SK-N-SH (cell line): ENCODE measurements at places on chromosomes 1 and 21. TPM values are rescaled to one million over a fixed set of nuclear protein-coding genes. Genes with fewer than 3 reads are reported as not detected.

Gene CATSPERE
- 0.30 and 0.54 TPM in 2 replicates for polyA plus RNA-seq

Gene KMO
- polyA plus RNA-seq: not detected in 2 replicates

Gene PHGDH
- polyA plus RNA-seq: 30.2 and 30.9 TPM in 2 replicates

Gene NCSTN
- polyA plus RNA-seq: 165 and 226 TPM in 2 replicates

GRCh38 chr1:53892911-53893310 is 1.1 kb upstream of the DIO1 start:
- H3K4me3 ChIP-seq: no peak overlapping the region
- no peaks in the 10 kb centered on the region for H3K4me1 ChIP-seq
- DNase-seq: no peak
- H3K36me3 ChIP-seq: no peaks in the 10 kb centered on the region

Gene KLHDC8A
- polyA plus RNA-seq: 0.02 and 0.03 TPM in 2 replicates

DNA sequence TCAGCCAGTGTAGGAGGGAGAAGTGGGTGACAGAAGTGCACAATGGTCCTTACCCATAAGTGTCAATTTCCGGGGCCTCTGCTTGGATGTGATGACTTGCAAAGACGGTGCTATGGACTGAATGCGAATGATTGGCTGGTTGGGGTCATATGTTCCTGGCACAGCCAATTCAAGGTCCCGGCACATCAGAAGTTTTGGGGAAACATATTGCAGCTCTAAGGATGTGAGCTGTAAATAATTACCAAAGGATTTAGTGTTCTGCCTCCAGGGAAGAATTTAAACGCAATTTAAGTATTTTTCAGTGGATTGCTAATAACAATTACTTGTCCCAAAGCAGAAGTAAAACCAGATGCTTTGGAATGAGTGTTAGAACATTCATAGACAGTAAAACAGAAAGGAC is 26.9 kb upstream of the EXOSC10 start:
- no peaks in the 10 kb centered on the region for H3K27me3 ChIP-seq
- H3K4me1 ChIP-seq: no peaks in the 10 kb centered on the region
- H3K4me3 ChIP-seq: no peak overlapping the region

Gene SLAMF1
- not detected in 2 replicates for polyA plus RNA-seq

Gene NMNAT2
- 0.06 and 0.07 TPM in 2 replicates for polyA plus RNA-seq

DNA sequence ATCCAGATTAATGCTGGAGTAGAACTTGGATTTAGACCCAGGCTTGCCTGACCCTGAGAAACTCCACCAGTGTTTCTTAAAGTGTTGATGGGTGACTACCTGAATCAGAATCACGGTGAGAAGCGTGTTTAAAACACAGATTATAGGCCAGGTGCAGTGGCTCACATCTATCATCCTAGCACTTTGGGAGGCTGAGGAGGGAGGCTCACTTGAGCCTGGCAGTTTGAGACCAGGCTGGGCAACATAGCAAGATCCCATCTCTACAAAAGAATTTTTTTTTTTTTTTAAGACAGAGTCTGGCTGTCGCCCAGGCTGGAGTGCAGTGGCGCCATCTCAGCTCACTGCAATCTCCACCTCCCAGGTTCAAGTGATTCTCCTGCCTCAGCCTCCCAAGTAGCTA is 56.3 kb upstream of the TENT5B start:
- no peak for DNase-seq
- no peak overlapping the region for H3K4me3 ChIP-seq
- H3K27ac ChIP-seq: no peak overlapping the region
- H3K4me1 ChIP-seq: no peaks in the 10 kb centered on the region
- H3K27me3 ChIP-seq: no peaks in the 10 kb centered on the region
- no peaks in the 10 kb centered on the region for H3K36me3 ChIP-seq

- no peaks in the 10 kb centered on the region for H3K27me3 ChIP-seq
- no peak for DNase-seq
- H3K4me1 ChIP-seq: 0 out of 2 replicates have a peak, but pooled peaks cover 9% of the 10 kb centered on the region
- no peaks in the 10 kb centered on the region for H3K36me3 ChIP-seq
Observed at GRCh38 chr1:202158810-202159533, 1.4 kb downstream of the PTPN7 start.

Gene GBP4
- polyA plus RNA-seq: 0.02 TPM in 1 of 2 replicates, not detected in the other

DNA sequence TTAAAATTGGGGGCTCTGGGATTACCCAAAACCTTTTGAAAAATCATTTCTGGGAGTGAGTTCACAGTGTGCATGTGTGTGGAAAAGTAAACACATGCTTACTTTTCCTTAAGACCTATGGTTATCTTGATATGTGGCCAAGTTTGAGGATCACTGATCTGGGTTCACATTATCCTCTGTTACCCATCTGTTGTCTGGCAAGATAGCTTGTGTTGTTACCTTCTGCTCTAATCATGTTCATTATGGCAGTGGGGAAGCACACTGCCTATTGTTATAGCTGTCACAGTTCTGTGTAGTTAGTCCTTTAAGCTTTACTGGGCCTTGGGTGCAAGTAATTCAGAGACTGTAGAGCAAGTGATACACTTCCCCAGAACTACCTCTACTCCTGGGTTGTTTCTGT is 5.0 kb downstream of the CTBS start:
- no peak overlapping the region for H3K27ac ChIP-seq
- H3K4me3 ChIP-seq: no peak overlapping the region
- DNase-seq: no peak
- peaks cover 11% of the 10 kb centered on the region for H3K4me1 ChIP-seq

DNA sequence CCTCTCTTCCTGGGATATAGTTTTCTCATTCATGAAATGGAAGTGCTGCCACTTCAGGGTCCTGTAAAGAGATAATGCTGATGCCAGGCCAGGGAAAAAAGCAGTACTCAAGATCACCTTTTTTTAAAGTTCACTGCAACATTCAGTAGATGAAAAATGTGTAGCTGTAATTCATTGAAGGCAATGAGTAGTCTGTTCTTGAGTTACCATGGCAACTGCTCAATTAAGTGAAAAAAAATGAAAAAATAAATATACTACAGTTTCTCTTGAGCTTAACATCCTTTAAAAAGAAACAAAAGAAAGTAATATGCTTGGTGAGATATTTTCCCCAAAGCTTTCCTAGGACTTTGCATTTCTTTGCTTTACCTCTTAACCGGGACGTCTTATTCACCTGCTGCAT is 183.3 kb downstream of the AK5 start:
- H3K4me1 ChIP-seq: peaks cover 8% of the 10 kb centered on the region; the same call in 1 of the 2 replicates
- H3K27ac ChIP-seq: no peak overlapping the region

Gene ESRRG
- 0.26 and 0.57 TPM in 2 replicates for polyA plus RNA-seq

- H3K36me3 ChIP-seq: no peaks in the 10 kb centered on the region
- peaks cover 5% of the 10 kb centered on the region; the same call in 1 of the 2 replicates for H3K4me1 ChIP-seq
- DNase-seq: no peak
- no peak overlapping the region for H3K27ac ChIP-seq
- no peaks in the 10 kb centered on the region for H3K27me3 ChIP-seq
Observed at GRCh38 chr21:26490771-26491170, 82.3 kb downstream of the CYYR1 start.
